ENCODE measurements at places on chromosomes 11 and 22. TPM values are rescaled to one million over a fixed set of nuclear protein-coding genes. Genes with fewer than 3 reads are reported as not detected.

DNA sequence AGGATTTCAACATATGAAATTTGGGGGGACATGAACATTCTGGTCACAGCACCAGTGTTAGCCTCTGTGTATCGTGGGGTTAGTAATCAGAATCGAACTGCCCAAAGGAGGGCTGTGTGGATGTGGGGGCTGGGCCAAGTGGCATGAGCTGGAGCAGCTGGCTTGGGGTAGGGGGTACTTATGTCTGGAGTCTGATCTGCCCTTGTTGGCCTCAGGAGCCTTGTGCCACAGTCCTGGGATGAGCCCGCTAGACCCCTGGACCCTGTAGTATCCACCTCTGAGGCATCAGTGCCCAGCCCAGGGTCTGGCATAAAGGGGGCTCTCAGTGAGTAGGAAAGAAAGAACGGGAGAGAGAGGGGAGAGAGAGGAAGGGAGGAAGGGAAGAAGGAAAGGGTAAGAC is 67.3 kb downstream of the LRRC32 start:
- H3K4me3 ChIP-seq: no peak overlapping the region
- H3K27me3 ChIP-seq: no peaks in the 10 kb centered on the region
- peak overlapping the region; percentile 63 for H3K27ac ChIP-seq
- peaks cover 22% of the 10 kb centered on the region for H3K4me1 ChIP-seq

DNA sequence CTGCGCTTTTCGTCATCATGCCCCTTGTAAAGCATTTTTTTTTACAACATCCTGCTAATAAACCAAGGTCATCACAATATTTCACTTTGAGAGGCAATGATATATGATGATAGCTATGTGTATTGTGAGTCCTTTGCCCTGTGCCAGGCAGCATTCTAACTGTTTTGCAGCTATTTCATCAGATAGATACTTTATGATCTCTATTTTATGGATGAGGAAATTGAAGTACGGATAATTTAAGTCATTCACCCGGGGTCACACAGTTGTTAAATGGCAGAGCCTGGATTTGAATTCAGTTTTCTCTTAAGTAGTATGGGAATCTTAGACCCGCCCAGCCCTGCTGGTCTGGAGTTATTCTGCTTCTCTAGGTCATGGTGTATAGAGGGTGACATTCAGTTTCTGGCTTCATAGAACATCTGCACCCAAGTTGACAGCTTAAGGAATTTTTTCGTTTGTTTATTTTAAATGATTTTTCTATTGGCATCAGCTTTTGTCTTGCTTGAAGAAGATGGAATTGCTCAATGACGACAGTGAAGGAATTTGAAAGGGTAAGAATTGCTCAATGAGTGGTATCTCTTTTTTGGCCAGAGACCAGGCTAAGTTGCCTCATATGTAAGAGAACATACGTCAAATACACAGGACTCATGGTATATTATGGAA is 926 bp downstream of the PRR5L start:
- H3K4me1 ChIP-seq: peaks cover 3% of the 10 kb centered on the region
- H3K27ac ChIP-seq: no peak overlapping the region
- H3K4me3 ChIP-seq: no peak overlapping the region
- DNase-seq: no peak
- no peaks in the 10 kb centered on the region for H3K36me3 ChIP-seq

DNA sequence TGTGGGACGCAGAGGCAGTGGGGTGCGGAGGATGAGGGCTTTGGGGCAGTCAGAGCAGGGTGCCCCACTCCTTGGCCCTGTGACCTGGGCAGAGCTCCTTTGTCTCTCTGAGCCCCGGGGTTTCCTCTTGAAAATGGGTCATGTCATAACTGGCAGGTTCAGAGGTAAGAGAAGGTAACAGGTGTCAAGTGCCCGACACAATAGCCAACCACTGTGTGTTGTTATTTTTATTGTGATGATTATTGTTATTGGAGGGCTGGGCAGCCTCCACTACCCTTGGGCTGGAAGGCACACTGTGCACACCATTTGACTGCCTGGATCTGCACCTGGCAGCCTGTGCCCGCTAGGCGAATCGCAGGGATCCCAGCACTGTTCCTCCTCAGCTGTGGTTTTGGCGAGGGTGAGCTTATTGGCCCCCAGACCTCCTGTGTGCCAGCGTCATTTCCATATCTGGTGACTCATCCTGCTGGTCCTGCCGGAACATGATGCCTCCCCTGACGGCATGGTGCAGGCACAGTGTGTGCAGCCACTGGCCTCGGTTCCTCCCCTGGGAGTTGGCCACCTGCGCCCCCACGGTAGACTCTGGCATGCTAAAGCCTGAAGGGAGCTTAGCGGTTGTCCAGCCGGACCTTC is 15.4 kb upstream of the SOX10 start:
- DNase-seq: peak; percentile 95
- no peaks in the 10 kb centered on the region for H3K27me3 ChIP-seq
- peaks cover 22% of the 10 kb centered on the region for H3K4me1 ChIP-seq
- H3K36me3 ChIP-seq: no peaks in the 10 kb centered on the region
- no peak overlapping the region for H3K4me3 ChIP-seq
- peak overlapping the region; percentile 90 for H3K27ac ChIP-seq

Gene TSGA10IP
- total RNA-seq: not detected

Gene APOL1
- total RNA-seq: 6.4 TPM

Gene CCDC157
- 0.88 TPM for total RNA-seq

Gene UBQLN3
- not detected for total RNA-seq

Gene KIAA1671
- 35.0 TPM for total RNA-seq

DNA sequence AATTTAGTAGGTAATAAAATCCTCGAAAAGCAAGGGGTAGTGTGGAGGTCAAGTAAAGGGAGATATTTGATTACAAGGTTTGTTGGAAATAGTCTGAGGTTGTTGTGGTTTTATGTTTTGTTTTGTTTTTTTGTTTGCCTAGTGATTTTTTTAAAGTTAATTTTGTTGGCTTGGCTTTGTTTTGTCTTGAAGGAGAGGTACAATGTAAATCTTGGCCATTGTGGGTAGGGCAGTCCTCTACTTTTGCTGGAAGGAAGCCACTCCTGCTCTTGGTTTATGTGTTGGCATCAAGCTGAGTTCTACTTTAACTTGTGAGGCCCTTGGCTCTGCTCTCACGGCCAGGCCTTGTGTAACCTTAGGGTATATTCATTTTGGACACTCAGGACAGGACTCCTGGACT is 3.2 kb downstream of the AMOTL1 start:
- peak; percentile 51 for DNase-seq
- peaks cover 70% of the 10 kb centered on the region for H3K4me1 ChIP-seq
- peak overlapping the region; percentile 98 for H3K27ac ChIP-seq
- no peaks in the 10 kb centered on the region for H3K27me3 ChIP-seq
- H3K36me3 ChIP-seq: no peaks in the 10 kb centered on the region

Data from gastrocnemius medialis (tissue), 4 donors.